ENCODE measurements at places on chromosomes 3 and 15.
A peak's percentile ranks its signal among the peaks of the same experiment; 100 is the strongest.

DNA sequence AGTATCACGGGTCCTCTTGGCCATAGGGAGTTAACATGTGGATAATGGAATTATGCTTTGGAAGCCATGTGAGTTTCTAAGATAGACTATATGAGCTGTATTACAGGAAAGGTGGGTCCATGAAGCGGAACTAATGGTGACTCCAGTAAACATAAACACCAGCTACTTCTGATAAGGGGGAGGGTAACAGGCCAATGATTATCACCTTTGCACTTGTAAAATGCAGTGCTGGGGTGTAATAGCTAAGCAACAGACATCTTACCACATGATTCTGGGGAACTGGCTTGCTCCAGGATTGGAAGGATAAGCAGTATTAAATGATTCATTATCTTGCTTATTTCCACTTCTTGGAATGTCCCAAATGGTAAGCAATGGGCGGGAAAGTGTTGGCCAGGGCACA lies 61.4 kb upstream of the CD47 start:
- DNase-seq = no peak

DNA sequence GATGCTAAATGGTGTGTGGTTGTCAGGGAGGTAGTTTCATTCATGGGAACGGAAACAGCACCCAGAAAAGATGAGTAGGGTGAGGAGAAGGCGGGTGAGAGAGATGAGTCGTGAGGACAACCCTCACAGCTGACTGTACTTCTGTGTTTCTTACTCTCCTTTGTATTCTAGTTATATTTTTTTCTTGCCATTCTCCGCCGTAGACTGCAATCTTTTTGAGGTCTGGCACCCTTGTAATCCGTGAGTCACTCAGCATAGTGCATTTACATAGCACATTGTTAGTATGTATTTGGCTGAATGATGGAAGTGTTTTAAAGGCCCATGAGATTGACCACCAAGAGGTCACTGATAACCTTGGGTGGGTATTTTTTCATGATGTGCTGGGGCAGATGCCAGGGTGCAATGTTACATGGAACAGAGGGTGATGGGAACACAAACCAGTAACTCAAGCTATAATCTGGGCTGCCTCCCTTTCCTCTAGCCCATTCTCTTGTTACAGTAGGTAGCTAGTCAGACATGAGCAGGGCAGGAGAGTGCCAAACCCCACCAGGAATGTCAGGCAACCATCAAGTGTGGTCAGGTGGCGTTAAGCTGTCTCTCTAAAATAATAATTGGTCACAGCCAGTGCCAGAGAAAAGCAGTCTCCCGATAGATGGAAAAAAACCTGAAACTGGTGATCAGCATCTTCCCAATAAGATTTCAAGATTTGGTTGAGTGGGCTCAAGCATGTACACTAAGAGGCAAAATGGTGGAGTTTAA lies 18.8 kb upstream of the DGKG start:
- no peak for DNase-seq

DNA sequence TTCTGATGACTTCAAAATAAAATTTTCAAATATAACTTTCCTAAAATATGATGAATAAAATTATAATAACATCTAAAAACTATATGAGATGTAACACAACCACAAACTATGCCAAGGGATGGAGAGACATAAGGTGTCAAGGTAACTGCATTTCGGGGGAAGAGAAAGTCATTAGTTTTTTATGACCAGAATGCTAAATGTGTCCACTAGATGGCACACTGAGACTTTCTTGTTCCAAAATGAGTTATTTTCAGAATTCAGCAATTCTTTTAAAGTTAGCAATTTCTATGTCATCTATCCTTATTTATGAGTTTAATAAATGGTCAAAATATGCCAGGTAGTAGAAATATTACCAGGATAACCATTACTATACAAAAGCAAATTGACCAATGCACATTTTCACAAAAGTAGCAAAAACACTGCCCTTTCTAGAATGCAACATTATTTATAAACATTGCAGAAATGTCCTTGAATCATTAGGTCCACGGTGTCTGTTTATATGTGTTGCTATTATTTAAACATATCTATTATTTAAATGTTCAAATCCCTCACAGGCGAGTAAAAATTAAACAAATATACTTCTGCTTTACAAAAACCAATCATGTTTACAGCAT lies 374.2 kb downstream of the PLCL2 start:
- DNase-seq = no peak

GRCh38 chr3:143123353-143123984 lies 3.9 kb downstream of the CHST2 start:
- DNase-seq = no peak

DNA sequence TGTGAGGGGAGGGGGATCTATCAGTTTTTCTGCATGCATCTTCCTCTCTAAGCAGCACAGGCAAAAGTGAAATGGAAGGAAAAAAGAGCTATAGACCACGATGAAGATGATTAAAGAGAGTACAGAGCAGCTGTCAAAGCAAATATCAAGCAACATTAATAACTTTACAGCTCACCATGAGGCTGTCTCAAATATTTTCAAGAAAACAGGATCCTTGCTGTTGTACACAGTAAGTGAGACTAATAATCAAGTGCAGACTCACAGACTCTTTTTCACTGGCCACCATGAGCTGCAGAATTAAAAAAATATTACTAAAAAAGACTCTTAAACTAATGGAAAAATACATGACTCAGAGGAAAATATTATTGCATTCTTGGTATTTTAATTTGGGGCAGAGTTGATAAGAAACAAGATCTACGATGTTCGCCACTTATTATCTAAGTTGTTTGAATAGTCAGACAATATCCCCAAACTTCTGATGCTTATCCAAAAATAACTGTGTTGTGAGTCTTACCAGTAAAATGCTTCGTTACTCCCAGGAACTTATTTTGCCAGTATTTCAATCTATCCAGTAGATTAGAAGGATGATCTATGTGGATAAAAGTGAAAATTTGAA lies 817.5 kb upstream of the ALCAM start:
- no peak for DNase-seq

- DNase-seq = no peak
These were observed 520.3 kb downstream of the EDEM1 start for GRCh38 chr3:5707794-5708193.

- no peak for DNase-seq
These were observed 201.3 kb downstream of the RBMS3 start for GRCh38 chr3:29481969-29482767.

- no peak for DNase-seq
These were observed 299.9 kb downstream of the SLC9A9 start for GRCh38 chr3:143548393-143548792.

GRCh38 chr3:188197388-188197847 lies 43.5 kb downstream of the LPP start:
- no peak for DNase-seq

DNA sequence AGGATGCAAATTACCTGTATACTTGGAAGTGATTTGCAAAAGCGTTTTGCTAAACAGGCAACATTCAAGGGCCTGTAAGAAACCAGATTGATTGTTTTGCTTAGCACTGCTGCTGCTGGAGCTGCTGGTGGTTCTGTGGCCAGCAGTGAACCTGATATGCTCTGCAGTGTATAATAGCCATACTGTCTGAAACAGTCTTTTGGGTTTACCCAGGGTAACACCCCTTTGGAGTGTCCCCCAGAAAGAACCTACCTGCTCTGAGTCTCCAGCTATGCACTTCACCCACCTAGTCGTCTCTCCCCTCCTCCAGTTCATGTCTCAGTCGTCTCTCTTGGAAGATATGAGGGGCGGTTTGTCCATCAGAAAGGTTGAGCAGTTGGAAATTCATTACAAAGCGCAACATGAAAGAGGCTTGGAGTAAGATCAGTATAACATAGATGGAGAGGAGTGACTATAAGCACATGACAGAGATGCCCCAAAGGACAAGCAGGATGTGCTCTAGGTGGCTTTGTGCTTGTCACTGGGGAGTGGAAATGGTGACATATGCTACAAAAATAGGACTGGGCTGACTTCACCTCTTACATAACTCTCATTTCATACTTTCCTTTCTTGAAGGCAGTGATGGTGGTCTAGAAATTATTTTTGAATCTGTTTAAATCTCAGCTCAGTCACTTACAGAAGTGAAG lies 3.8 kb downstream of the MKRN2 start:
- no peak for DNase-seq

DNA sequence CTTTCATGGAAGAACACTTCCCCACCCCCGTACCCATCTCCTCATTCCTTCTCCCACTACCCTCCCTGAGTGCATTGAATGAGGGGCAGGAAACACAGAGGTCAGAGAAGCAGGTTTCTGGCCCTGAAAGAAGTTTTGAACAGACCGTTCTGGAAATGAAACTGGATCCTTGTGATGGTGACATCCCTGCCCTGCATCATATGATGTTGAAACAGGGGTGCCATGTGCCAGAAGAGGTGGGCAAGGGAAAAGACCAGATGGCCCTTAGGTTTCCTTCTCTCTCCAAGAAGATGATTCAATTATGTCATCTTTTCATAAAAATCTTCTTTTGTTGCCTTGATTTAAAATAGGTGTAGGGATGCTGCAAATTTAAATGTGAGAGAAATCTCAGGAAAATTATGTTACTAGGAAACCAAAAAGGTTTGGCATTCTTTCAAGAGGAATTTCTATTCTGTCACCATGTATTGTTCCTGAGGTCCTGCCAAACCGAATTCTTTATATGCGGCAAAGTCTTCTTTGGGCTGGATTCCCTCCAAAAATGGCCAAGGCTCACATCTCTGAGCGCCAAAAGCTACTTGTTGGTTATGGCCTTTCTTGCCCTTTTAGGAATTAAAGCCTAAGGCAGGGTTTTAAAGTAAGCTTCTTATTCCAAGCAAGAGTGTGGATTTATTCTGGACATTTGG lies 19.9 kb upstream of the TNFAIP8L3 start:
- DNase-seq = no peak

DNA sequence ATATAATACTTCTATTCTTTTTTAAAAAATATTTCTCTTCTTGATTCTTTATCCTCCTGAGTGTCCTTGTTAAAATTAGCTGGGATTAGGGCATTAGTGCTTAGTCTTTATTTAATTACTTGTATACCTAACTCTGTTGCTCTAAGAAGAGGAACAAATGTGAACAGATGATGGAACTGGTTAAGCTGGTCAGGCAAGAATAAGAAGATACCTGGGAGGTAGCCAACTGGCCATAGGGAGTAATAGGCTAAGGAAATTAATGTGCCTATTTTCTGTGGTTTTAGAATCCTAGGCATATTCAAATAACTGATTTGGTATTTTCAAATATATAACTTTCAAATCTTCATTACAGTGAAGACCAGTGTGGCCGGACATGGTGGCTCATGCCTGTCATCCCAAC lies 54.4 kb downstream of the EIF3J start:
- no peak for DNase-seq

DNA sequence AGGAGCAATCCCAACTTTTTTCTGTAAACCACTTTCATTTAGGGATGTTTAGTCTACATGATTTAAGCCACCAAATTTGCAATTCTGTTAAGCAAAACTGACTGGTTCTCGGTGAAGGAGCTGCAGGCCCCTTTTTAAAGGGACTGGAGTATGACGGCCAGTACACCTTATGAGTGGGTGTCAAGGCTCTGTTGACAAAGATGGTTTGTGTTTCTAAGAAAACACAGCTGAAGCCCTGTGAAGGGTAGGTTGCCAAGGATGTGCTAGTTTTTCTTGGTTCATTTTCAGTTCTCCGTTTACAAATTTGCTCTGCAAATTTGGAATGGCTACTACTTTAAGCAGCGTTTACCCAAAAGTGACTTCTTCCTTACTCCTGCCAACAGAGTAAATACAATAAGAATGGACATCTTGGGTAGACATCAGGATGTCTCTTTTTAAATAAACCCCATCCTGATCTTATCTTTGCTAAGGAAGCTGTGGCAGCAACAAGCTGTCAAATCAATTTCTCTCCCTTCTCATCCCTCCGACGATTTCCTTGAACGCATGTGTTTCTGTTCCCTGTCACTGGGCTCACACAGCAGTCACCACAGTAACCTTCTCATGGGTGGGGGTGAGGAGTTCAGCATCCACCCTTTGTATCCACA lies 58.2 kb upstream of the CMTM8 start:
- no peak for DNase-seq

DNA sequence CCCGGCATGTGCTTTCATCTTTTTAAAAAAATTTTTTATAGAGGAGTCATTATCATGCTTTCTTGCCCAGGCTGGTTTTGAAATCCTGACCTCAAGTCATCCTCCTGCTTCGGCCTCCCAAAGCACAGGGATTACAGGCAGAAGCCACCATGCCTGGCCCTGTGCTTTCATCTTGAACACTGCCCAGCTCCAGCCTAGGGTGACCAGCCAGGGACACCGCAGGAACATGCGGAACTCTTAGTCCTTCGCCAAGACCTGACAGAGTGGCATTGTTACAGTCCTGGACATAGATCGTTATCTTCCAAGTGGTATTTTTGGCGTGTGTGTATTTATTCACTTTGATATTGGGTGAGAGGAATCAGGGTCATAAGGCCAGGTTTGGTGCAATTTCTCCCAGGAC lies 7.9 kb upstream of the FURIN start:
- no peak for DNase-seq

GRCh38 chr3:181694805-181695660 lies 16.7 kb upstream of the SOX2 start:
- peak; percentile 47 for DNase-seq

- no peak for DNase-seq
These were observed 154.1 kb upstream of the GPR149 start for GRCh38 chr3:154584041-154584440.

GRCh38 chr3:29083676-29084075 lies 197.2 kb upstream of the RBMS3 start:
- DNase-seq = no peak

GRCh38 chr3:29731050-29731449 lies 450.2 kb downstream of the RBMS3 start:
- DNase-seq = no peak

DNA sequence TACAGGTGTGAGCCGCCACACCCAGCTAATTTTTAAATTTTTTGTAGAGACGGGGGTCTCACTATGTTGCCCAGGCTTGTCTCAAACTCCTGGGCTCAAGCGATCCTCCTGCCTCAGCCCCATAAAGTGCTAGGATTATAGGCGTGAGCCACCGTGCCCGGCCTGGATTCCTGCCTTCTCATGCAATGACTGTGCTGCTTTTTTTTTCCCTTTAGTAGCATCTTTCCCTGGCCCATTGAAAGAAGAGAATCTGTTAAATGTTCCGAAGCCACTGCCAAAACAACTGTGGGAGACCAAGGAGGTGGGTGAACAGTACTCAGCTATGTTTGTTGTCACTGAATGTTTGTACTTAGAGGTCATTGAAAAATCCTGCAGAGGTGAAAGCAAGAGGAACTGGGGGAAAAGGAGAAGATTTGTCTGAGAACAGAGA lies 88.0 kb downstream of the CRTC3 start:
- no peak for DNase-seq

GRCh38 chr3:88192631-88193030 lies 42.9 kb downstream of the C3orf38 start:
- no peak for DNase-seq

GRCh38 chr15:90039996-90040395 lies 38.9 kb downstream of the ZNF710 start:
- DNase-seq = no peak

DNA sequence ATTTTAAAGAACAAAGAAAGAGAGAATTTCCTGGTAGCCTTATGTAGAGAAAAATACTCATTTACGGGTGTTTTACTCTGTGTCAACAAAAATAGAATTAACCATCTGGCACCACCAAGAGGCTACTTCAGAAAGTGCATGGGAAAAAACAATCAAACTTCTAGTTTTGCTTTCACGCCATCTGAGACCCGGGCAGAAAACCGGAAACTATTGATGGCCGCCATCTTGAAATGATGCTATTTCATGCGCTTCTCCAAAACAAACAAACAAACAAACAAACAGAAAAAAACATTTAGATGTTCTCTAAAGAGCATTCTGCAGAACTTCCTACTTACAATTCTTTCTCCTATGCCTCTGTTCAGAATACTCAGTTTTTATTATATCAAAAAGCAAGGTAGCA lies 49.4 kb upstream of the SYNPR start:
- no peak for DNase-seq

- no peak for DNase-seq
These were observed 16.7 kb upstream of the KLF15 start for GRCh38 chr3:126373682-126374601.

Data from hypothalamus (tissue), 51 donors.